Spleen (tissue), 13 donors: ENCODE measurements at places on chromosomes 11 and 22.

- no peak for DNase-seq
- H3K27me3 ChIP-seq: peaks cover 14% of the 10 kb centered on the region
- no peaks in the 10 kb centered on the region for H3K36me3 ChIP-seq
- H3K4me1 ChIP-seq: peaks cover 22% of the 10 kb centered on the region
- H3K4me3 ChIP-seq: no peak overlapping the region
Measured at GRCh38 chr11:130478204-130478701, 29.8 kb downstream of the ADAMTS15 start.

DNA sequence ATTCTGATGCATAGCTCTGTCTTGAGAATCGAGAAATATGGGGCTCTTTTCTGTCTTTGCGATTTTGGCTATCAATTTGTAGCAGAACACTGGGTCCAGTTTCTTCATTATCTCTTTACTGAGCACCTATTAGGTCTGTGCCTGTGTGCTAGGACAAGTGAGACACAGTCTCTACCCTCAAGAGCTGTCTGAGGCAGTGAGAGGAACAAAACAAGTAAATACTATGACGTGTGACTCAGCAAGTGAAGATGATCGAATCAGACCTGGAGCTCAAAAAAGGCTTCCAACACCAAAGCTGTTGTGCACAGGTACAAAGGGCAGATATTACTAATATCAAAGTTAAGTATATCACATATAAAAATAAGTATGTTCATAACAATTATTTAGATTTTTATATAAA is 52.4 kb downstream of the LGR4 start:
- no peaks in the 10 kb centered on the region for H3K36me3 ChIP-seq
- no peaks in the 10 kb centered on the region for H3K4me1 ChIP-seq
- DNase-seq: no peak
- H3K27ac ChIP-seq: no peak overlapping the region
- no peaks in the 10 kb centered on the region for H3K27me3 ChIP-seq

DNA sequence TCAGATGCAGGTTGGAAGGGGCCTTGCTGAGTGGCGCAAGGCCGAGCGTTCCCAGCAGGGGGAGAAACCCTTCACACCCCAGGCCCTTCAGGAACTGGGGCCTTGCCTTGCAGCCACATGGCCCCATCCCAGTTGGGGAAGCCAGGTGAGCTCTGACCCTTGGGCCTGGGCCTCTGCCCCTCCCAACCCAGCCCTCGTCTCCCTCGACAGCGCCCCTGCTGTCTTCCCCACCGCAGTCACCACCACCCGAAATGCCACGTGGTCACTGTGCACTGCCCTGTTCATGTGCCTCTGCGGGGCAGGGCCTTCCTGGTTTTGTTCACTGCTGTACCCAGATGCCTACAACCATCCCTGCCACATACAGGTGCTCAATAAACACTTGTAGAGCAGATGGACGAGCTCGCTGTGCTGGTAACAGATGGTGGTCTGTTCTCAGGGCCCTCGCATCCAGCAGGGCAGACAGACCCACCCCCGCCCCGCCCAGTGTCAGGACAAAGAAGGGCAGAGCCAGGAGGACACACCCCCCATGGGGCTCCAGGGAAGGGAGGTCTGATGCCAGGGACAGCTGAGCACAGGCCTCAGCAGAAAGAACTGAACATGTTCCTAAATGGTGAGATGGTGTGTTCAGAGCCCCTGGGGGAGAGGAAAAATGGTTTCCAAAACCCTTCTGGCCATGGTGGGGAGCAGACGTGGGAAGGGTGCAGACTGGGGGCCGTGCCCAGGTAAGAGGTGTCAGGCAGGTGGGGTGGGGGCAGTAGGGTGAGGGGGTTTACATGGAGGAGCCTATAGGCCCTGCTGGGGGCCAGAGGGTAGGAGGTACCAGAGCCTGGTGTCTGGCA is 3.7 kb downstream of the POLR2L start:
- peaks cover 94% of the 10 kb centered on the region for H3K4me1 ChIP-seq
- DNase-seq: no peak
- peaks cover 16% of the 10 kb centered on the region for H3K27me3 ChIP-seq
- H3K36me3 ChIP-seq: peaks cover 38% of the 10 kb centered on the region

GRCh38 chr11:77193911-77194830 is 66.1 kb downstream of the MYO7A start:
- no peaks in the 10 kb centered on the region for H3K36me3 ChIP-seq
- no peak overlapping the region for H3K27ac ChIP-seq
- H3K4me3 ChIP-seq: no peak overlapping the region
- H3K4me1 ChIP-seq: no peaks in the 10 kb centered on the region

DNA sequence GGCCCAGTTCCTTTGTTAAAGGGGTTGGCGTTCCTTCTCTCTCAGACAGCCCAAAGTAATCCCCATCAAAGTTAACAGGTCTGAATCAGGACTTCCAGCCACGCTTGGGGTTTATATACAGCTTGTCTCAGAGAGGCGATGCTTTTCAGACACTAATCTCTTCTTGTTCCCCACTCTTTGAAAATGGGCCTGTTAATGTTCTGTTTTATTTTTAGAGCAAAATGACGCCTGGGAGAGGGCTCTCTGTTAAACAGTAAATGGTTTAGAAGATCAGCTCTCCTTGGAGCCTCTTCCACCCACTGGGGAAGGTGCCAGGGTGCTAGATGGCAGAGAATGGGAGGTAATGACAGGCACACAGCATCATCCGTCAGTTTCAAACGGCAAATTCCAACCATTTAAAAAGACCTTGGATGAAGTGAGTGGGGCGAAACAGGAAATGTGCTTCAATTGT is 235.9 kb upstream of the NARS2 start:
- no peak for DNase-seq
- no peaks in the 10 kb centered on the region for H3K36me3 ChIP-seq
- no peaks in the 10 kb centered on the region for H3K27me3 ChIP-seq
- no peak overlapping the region for H3K27ac ChIP-seq

- peak overlapping the region; percentile 82 for H3K4me3 ChIP-seq
- peak overlapping the region; percentile 88 for H3K27ac ChIP-seq
- DNase-seq: peak; percentile 86
- no peaks in the 10 kb centered on the region for H3K27me3 ChIP-seq
Measured at GRCh38 chr11:68038226-68038717, 553 bp upstream of the TCIRG1 start.
